ENCODE measurements at places on chromosomes 5 and 9.

DNA sequence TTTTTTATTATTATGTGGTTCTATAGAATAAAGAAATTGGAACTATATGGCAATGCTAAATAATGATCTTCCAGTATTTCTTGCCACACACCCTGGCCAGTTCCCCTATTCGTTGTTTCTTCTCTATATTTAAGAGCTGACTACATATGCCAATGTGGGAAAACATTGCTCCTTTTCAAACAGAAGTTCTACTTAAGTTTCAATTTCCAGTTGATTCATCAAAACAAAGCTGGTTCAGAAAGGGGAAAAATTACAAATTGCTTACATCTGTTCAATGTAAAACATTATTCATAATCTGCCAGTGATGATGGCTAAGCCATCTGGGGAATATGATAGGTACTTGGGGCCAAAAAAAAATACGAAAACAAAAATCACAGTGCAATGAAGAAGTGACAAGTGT, 76.9 kb downstream of the ST8SIA4 start:
- no peak for DNase-seq

DNA sequence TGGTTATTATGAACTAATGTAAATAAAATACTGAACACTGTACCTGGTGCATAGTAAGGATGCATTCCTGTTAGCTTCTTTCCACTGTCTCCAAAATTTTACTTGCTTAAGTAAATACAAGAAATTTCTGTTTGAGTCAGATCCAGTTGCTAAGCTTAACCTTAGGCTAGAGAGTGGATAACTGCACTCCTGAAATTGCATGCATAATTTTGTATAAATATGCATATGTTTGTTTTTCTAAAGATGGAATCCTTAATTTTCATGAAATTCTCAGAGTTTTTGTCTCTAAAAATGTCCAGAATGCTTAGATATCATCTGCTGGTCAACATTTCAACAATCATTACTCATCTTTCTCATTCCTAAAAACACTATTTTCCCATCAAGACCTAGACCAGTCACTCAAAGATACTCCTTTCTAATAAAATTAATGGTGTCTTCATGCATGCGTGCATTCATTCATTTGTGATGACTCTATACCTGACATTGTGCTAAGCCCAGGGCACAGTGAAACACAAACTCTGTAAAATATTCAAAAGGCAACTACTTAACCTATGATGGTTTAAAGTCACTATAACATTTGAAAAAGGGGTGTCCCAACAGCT, 284.8 kb downstream of the SEC61B start:
- no peak for DNase-seq

DNA sequence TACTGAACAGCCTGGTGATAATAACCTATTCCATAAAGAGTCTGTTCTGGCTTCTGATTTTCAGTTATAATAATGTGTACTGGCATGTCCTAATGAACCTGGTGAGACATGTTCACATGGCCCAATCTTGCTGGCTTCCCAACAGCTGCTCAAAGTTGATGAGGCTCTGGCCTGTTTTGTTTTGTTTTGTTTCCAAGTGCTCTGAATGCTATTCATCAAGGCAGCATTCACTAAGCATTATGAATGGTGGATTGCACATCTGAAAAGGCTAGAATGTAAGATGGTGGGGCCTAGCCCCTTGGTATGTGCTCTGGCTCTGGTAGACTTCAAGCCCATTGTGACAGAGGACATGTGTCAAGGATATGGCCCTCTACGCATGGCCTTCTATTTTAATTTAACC, 388.5 kb downstream of the PSAT1 start:
- DNase-seq = no peak

DNA sequence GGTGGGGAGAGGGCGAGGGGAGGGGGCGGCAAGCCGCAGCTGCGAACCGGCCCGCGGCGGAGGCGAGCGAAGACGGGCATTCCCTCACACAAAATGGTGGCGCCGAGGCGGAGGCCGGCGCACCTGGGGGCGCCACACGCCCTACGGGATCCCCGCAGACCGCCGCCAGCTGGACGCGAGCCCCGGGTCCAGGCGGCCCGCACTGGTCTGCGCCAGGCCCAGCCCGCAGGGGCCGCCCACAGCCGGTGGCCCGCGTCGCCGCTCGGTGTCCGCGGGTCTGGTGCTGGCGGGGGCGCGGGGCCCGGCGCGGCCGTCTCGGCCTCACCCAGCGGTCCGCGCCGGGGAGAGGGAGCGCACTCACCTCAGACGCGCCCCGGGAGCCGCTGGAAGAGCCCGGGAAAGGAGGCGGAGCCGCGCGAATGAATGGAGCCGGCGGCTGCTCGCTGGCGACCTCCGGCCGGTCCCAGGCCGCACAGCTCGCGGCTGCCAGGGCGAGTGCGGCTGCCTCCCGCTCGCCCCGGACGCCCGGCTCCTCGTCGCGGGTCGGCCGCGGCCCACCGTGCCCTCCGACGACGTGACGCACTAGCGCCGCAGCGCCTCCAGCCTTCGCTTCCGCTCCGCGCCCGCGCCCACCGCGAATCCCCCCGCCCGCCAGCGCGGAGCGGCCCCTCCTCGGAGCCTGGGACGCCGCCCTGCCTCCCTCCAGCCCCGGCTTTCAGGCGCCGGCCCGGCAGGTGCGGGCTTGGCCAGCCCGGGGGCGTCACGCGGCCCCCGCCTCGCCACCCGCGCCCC, at the start of gene FAM169A:
FAM169A (minus strand) TSS at position 584 of the 792 bp plus-strand sequence. CDS start 24,711 bp downstream, outside the sequence.
- DNase-seq = peak; percentile 42

GRCh38 chr5:66249920-66250319, 105.8 kb downstream of the SREK1 start:
- DNase-seq = no peak

GRCh38 chr9:129027685-129028191, 393 bp downstream of the SH3GLB2 start:
- DNase-seq = peak; percentile 78

GRCh38 chr9:128022886-128023285, 42.1 kb upstream of the EEIG1 start:
- DNase-seq = no peak

DNA sequence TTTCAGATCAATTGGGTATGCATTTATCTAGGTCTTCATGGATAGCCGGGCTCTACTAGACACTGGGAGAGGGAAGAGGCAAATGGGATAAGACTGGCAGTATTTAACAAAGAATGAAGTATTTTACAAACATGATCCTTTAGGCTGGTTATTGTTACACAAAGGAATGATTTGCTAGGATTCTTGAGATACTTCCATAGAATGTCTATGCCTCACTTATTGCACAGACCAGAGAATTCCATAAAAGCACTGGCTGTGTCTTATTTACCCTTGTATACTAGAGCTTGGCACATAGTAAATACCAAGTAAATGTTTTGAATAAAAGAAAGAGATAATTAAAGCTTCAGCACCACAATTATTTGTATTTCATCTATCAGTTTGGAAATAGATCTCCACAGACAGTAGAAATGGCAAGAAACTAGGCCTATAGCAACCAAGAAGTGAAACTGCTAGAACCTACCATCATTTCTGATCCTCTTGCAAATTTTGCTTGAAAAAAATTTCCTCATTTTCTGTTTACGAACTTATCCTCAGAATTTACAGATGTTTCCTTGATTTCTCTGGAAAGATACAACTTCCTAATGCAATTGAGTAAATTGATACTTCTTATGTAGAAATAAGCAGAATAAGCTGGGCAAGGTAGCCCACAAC, 3.8 kb downstream of the PDCD1LG2 start:
- no peak for DNase-seq

- no peak for DNase-seq
Measured at GRCh38 chr9:125674981-125675973, 31.7 kb downstream of the MAPKAP1 start.

DNA sequence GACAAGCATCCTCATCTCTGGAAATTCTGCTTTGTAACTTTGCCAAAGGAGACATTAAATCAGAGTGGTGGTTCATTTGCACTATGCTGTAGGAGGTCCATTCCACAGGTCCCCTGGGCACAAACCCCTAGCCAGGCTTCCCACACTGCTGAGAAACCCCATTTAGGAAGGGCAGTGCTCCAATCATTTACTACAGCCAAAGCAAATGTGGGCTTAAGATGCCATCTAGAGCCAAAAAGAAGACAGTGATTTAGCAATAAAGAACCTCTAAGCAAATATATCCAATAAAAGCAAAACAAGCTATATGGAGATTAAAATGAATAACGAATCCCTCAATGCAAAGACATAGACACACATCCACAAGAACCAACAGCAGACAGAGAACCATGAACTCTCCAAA, 129.0 kb upstream of the ALDH1B1 start:
- DNase-seq = no peak

DNA sequence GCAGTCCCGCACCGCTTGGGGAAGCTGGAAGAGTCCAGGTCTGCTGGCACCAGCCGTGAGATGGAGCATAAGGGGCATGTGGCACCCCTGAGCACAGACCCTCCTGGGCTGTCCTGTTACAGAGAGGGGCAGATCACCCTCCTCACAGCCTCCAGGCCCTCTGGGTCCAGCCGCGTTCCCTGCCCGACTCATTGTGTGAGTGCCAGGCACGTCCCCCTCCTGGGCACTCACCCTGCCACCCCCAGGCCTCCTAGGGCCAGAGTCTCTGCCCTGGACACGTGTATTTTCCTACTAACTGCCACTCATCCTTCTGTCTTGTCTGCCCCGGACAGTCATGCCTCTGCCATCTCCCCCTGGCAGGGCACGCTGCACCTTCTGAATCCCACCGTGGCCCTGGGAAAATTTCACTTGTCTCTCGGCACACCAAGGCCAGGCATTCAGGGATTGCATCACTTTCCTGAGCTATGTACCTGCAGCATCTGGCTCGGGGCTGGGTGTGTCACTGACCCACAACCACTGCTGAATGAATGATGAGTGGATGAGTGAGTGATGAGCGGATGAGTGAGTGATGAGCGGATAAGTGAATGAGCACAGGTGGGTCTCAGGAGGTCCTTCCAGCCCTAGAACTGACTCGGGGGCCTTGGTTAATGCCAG, 21.5 kb upstream of the FCN1 start:
- DNase-seq = no peak

DNA sequence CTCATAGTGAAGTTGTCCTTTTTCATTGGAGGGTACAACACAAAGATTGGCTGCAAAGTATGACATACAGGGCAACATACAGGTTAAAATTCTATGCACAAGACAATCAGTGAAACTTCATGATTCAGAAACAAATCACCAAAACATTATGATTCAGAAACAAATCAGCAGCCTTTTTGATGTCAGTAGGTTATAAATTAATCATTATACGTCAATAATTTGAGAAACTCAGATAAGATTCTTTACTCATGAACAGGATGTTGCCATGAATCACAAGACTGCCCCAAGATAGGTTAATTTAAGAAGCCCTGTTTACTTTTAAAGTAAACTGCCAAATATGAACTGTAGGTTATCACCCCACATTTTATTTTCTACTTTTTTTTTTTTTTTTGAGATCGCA, 62.2 kb upstream of the IL33 start:
- no peak for DNase-seq

- DNase-seq = peak; percentile 42
Measured at GRCh38 chr9:92094655-92095054, 20.6 kb downstream of the SPTLC1 start.

GRCh38 chr9:126756876-126757415, 47.9 kb upstream of the ZBTB43 start:
- no peak for DNase-seq

- DNase-seq = no peak
Measured at GRCh38 chr5:124599028-124599973, 147.1 kb downstream of the ZNF608 start.

DNA sequence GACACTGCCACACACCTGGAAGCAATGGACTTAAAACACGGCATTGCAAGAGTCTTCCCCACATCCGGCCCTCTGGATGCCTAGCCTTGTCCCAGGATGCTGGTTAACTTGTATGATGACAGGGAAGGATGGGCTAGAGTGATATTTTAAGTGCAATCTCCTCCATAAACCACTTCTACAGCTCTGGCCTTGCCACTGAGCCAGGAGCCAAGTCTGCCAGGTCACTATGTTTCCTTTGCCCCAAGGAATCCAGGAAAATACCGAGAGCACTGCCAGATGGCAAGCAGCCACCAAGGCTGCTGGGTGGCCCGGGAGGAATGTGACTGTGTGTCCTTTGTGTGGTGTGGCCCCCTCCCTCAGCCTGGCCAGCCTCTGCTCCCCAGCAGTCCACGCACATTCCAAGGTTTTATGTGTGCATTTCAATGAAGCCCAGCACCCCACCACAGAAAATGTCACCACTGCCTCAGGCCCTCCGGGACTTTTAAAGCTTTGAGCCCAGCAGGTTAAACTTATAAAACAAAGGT, 106.0 kb downstream of the FRMD3 start:
- no peak for DNase-seq

Measured in activated CD8-positive, alpha-beta T cell treated with anti-CD3 and anti-CD28 coated beads, Interleukin-2, amount 10 ng/mL, durations not matched to agents 7 days and 5 days (primary cell).